ENCODE measurements at places on chromosomes 13 and 19.

DNA sequence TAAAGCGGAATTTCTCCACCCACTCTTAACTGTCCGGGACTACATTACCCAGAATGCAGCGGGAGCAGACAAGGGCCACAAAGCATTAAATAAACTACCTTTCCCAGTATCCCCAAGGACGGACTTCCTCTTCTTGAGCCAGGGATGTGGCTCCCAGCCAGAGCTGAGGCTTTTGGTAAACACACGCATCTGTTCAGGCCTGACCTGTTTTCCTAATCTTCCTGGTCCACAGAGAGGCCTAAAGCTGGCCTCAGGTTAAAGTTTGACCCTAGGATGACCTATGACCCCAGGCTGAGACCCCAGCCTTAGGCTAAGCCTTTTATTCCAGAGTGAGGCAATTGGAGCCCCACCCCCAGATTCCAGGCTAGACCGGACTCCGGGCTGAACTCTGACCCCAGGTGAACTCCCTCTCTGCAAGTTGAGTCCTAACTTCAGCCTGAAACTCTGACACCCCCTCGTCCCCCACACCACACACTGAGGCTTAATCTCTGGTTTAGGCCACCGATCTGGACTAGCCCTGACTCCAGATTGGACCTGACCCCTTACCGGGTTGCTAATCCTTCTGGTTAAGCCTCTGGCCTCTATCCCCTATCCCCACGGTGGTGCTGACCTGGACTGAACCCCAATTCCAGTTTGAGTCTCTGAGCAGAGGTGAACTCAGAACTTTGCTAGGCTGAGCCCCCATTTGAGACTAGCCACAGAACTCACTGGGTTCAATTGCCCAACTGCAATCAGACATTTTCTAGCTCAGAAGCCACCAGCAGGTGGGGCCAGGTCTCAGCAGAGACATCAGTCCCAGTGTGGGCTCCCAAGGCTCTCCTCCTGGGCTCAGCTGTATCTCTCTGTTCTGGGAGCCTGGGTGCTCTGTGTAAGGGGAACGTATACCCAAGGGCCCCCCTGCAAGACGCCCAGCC lies 750 bp upstream of the GPR108 start:
- DNase-seq: peak; percentile 96

- DNase-seq: peak; percentile 76
These were observed 1.8 kb downstream of the LONP1 start for GRCh38 chr19:5718037-5718578.

GRCh38 chr13:21884299-21884909 lies 213.5 kb downstream of the FGF9 start:
- no peak for DNase-seq

GRCh38 chr13:52851137-52851962 lies 2.9 kb upstream of the PCDH8 start:
- DNase-seq: no peak

GRCh38 chr13:28199089-28199488 lies 60.7 kb downstream of the PAN3 start:
- no peak for DNase-seq

GRCh38 chr19:16160943-16161560 lies 12.3 kb downstream of the CIB3 start:
- DNase-seq: no peak

DNA sequence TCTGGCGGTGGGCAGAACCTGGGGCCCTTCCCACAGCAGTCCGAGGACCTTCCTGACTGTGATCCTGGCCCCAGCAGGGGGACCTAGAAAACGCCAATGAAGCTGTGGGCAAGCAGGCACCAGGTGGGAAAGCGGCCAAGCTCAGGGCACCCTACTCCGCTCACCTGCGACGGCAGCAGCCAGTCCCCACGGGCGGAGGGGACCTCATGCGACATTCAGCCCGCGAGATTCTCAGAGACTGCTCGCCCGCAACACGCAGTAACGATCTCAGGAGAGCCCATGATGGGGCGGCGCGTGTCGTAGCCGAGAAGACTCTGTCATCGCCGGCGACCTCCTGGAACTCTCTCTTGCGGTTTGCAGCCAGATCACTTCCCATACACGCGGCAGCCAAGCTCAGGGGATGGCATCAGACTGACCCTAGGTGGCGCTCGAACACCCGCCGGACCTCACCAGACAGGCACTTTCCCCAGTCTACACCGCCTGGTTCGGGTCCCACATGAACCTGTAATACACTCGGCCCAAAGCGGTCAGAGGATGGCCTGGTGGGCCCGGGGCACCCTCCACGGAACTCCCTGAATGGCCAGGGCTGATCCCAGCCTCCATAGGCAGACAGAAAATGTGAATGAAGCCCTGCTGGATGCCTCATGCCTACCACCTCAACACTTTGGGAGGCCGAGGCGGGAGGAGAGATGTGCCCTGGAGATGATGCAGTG lies 26.5 kb downstream of the MAN2B1 start:
- peak; percentile 95 for DNase-seq

- DNase-seq: no peak
These were observed 8.3 kb downstream of the ARHGEF18 start for GRCh38 chr19:7356899-7357627.

GRCh38 chr13:98890925-98891324 lies 86.9 kb downstream of the DOCK9 start:
- no peak for DNase-seq

DNA sequence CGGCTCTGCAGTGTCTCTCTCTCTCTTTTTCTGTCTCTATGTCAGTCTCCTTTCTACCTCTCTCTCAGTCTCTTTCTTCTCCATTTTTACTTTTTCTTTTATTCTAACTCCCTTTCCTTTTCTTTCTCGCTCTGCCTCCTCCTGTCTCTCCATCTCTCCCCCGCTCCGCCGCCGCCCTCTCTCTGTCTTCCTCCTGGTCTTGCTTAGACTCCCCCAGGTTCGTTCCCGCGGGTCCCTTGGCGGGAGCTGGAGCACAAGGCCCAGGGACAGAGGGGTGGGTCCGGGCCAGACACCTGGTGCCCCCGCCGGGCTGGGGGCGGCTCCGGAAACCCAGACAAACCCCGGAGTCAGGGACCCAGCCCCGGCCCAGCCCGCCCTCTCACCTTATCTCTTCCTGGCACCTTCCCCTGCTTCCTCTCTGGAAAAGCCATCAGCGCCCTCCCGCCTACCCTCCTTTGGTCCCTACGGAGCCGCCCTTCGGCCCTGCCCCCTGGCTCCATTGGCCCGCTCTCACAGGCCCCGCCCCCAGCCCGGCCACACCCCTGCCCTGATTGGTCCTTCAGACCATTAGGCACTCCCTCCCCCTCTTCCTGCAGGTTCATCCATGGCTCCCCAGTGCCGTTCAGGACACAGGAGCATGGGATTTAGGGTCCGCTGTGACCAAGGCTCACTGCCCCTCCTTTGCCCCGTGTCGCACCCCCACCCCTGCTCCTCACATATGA lies 15.4 kb upstream of the NOP53 start:
- peak; percentile 89 for DNase-seq

- DNase-seq: no peak
These were observed 545.3 kb upstream of the PCDH20 start for GRCh38 chr13:61960981-61961380.

GRCh38 chr13:98539666-98540065 lies 37.2 kb downstream of the STK24 start:
- DNase-seq: no peak

DNA sequence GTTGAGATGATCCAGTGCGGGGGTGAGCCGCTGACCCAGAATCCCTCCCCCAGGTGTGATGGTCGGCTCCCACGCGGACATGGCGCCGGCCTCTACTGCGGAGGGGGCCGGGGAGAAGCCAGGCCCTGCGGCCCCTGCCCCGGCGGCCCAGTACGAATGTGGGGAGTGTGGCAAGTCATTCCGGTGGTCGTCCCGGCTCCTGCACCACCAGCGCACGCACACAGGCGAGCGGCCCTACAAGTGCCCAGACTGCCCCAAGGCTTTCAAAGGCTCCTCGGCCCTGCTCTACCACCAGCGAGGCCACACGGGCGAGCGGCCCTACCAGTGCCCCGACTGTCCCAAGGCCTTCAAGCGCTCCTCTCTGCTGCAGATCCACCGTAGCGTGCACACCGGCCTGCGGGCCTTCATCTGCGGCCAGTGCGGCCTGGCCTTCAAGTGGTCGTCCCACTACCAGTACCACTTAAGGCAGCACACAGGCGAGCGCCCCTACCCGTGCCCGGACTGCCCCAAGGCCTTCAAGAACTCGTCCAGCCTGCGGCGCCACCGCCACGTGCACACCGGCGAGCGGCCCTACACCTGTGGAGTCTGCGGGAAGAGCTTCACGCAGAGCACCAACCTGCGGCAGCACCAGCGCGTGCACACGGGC lies 3.7 kb upstream of the NAT14 start:
- no peak for DNase-seq
